ENCODE measurements at places on chromosomes 4 and X. TPM values are rescaled to one million over a fixed set of nuclear protein-coding genes. Genes with fewer than 3 reads are reported as not detected.

The SLC4A4 gene
- 0.06 TPM for total RNA-seq

The FAM156A gene
- 22.7 TPM for total RNA-seq

The RXFP1 gene
- not detected for total RNA-seq

The CCDC158 gene
- not detected for total RNA-seq

The DCLK2 gene
- not detected for total RNA-seq

The CT45A3 gene
- not detected for total RNA-seq

The MAGEA8 gene
- not detected for total RNA-seq

The CFAP47 gene
- total RNA-seq = not detected

The SSX3 gene
- not detected for total RNA-seq
